Right kidney (tissue), 9 donors: ENCODE measurements at places on chromosomes 6 and 20.

GRCh38 chr6:40407239-40407638 is 179.9 kb downstream of the LRFN2 start:
- DNase-seq: no peak

GRCh38 chr6:164229716-164230115 is 815.2 kb downstream of the QKI start:
- DNase-seq: no peak

- no peak for DNase-seq
These were observed 697.1 kb downstream of the DOK5 start for GRCh38 chr20:55172310-55173002.

- no peak for DNase-seq
These were observed 40.1 kb upstream of the PMEPA1 start for GRCh38 chr20:57749869-57750268.

DNA sequence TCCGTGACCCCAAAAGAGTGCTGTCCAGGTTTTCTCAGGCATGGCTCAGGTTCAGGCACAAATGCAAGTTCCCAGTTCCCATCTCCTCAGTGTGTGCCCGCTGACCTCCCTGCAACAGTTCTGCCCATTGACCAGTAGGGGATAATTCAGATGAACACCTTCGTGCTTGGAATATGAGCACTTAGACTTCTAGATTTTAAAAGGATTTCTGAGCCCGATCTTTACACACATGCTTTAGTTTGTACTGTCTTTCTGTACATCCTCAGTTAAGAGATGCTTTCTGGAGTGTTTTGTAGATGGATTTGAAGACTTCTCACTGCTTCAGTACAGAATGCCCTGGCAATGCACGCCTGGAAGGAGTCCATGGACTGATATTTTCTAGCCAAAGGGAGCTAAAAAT is 239.6 kb upstream of the PLCB4 start:
- DNase-seq: no peak

- DNase-seq: no peak
These were observed 28.5 kb upstream of the MPC1 start for GRCh38 chr6:166411271-166411670.

- DNase-seq: no peak
These were observed 139.5 kb downstream of the GJA10 start for GRCh38 chr6:90033746-90034271.
